ENCODE measurements at places on chromosomes 5 and 9. TPM values are rescaled to one million over a fixed set of nuclear protein-coding genes. Genes with fewer than 3 reads are reported as not detected.

The CDH12 gene
- polyA plus RNA-seq = not detected

DNA sequence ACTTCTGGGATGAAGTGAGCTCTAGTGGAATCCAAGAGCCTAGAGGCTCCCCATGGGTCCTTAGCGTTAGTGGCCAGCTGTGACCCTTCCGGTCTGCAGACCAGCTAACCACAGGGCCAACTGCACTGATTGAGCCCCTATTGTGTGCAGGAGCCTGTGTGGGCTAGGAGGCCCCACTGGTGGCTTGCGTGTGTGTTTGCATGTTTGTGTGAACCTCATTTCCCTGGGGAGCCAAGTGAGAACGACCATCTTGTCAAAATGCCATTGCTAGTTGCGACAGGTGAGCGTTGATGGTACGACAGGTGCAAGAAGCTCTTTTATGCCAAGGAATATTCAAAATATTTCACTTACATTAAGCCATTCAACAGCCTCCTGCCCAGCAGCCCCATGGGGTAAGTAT is 44.1 kb upstream of the ANKRD33B start:
- DNase-seq = no peak

The PCDHA9 gene
- polyA plus RNA-seq = not detected

The SPINK4 gene
- not detected for polyA plus RNA-seq

- no peak for DNase-seq
These were observed 1409.7 kb upstream of the CDH18 start for GRCh38 chr5:21397693-21398092.

- no peak for DNase-seq
These were observed 52.4 kb upstream of the HSPB3 start for GRCh38 chr5:54403121-54403520.

The KIF12 gene
- polyA plus RNA-seq = not detected

GRCh38 chr5:132044207-132044606 is 16.2 kb upstream of the IL3 start:
- no peak for DNase-seq

DNA sequence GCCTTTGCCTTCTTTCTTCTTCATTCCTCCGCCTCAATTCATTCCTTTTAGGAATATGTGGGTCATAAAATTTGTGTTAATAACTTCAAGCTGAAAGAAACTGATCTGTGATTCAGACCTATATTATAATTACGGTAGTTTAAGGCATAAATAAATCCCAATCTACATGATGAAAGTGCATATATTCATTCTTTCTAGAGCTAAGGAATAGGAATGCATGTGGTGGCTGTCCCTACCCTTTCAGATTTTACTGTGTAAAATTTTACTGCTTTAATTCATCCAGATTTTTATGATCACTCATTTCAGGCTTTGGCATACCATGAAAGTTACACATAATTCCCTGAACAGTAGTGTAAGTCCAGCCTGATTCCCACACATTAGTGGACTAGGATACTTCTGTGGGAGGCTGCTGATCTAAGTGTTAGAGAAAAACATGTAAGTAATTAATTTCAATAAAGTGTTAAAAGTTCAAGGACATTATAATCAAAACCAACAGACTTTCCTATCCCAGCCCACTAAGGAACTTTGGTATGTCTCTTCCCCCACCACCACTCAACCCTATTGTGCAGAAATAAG is 83.1 kb downstream of the HINT1 start:
- DNase-seq = no peak

DNA sequence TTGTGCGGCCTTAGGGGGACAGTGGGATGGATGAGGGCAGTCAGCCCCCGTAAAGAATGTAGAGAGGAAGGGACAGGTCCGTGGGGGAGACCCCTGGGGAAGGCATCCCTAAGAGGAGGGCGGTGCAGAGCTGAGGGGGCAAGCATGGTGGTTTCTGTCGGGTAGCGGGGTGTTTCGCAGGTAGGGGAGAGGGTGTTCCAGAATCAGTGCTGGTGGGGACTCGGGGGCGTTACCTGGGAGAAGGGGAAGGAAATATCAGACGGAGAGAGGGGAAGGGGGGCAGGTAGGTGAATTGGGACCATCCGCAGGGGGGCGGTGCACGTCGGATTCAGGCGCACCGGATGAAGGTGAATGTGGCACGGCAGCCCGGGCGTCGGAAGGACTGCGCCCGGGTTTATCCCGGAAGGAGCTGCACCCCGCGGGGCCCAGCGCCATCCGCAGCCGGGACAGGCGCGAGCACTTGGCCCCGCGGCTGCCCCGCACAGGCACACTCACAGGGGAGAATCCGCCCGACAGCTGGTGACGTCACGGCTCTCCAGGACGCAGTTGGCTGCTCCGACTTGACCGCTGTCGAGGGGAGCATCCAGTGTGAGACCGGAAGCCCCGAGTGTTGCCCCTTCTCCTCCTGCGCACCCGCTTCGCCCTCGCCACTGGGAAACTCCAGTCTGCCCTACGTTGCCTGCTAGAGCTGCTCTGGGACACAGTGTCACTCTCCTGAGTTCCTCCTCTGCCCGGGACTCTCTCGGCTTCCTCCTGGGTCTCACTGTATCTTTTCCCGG is 1.3 kb downstream of the CD72 start:
- DNase-seq = peak; percentile 79

The HSPB3 gene
- 8.0 TPM for polyA plus RNA-seq

- no peak for DNase-seq
These were observed 38.5 kb downstream of the TLE1 start for GRCh38 chr9:81650586-81651515.

GRCh38 chr9:134054891-134055811 is 12.7 kb downstream of the BRD3 start:
- DNase-seq = no peak

DNA sequence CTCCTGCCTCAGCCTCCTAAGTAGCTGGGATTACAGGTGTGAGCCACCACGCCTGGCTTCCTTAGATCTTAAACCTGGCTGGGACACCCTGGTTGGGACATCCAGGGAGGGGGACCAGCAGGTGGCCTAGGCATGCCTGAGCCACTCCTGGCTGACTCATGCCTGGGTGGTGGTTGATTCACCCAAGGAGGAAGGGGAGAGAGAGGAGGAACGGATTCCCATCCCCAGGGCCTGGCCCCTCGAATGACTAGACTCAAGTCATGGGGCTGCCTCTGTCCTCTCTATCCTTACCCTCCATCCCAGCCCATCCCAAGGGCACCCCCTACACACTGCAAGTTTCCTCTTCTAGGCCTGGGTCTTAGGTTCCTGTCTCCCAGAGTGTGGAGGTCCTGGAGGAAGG is 12.7 kb downstream of the EEIG1 start:
- peak; percentile 76 for DNase-seq

- peak; percentile 93 for DNase-seq
These were observed 53.4 kb downstream of the GALNT12 start for GRCh38 chr9:98860871-98861293.

The ANKRD55 gene
- polyA plus RNA-seq = not detected

DNA sequence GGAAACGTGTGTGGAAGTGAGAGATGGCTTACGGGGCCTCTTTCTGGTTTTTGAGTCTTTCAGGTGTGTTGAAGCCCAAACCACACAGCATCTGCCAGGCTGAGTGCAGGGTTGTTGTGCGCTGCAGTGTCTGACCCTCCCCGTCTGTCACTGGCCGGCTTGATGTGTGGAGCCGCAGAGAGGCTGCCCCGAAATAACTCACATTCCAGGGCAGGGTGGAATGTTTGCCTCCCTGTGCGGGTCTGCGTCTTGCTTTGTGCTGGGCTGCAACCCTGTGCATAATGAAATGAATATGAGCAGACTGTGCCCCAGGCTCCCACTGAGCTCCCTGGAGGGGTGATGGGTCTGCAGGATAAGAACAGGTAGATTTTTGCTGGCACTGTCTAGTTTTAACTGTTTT is 9.9 kb upstream of the PLEKHG4B start:
- DNase-seq = no peak

The MARVELD2 gene
- polyA plus RNA-seq = 1.7 TPM

GRCh38 chr9:121349009-121349408 is 21.0 kb downstream of the STOM start:
- peak; percentile 69 for DNase-seq

The IFNA16 gene
- polyA plus RNA-seq = not detected

The TSLP gene
- polyA plus RNA-seq = 0.15 TPM

GRCh38 chr5:134552301-134552700 is 26.8 kb downstream of the JADE2 start:
- DNase-seq = peak; percentile 95

DNA sequence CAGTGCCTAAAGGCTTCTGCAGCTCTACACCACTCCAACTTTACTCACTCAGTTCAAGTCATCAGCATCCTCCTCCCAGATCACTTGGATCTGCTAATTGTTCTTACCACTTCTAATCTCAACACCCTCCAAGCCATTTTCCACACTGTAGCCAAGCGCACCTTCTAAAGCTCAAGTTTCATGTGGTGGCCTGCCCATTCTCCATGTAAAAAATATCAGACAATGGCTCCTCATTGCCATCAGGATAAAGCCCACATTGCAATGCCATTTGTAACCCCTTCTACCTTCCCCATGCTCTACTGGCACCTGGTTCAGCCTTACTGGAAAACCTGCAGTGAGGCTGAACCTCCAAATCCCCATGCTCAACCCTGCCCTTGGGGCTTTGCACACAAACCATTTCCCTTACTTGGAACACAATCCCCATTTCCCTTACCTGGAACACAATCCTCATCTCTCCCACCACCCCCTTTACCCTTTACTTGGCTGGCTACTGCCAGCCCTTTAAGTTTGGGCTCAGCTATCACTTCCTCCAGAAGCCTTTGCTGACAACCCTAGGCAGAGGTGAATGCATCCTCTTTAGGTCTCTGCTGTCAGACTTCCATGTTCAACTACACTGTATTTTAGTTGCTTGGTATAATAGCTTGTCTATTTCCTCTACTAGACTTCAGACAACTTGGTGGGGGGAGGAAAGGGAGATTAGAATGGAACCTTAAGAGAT is 220.0 kb downstream of the TSSK1B start:
- no peak for DNase-seq

The APBA1 gene
- 0.93 TPM for polyA plus RNA-seq

GRCh38 chr5:149406203-149406978 is 27.3 kb upstream of the IL17B start:
- DNase-seq = peak; percentile 86

GRCh38 chr5:57937025-57937424 is 454.4 kb upstream of the ACTBL2 start:
- peak; percentile 12 for DNase-seq

The GARIN3 gene
- not detected for polyA plus RNA-seq

DNA sequence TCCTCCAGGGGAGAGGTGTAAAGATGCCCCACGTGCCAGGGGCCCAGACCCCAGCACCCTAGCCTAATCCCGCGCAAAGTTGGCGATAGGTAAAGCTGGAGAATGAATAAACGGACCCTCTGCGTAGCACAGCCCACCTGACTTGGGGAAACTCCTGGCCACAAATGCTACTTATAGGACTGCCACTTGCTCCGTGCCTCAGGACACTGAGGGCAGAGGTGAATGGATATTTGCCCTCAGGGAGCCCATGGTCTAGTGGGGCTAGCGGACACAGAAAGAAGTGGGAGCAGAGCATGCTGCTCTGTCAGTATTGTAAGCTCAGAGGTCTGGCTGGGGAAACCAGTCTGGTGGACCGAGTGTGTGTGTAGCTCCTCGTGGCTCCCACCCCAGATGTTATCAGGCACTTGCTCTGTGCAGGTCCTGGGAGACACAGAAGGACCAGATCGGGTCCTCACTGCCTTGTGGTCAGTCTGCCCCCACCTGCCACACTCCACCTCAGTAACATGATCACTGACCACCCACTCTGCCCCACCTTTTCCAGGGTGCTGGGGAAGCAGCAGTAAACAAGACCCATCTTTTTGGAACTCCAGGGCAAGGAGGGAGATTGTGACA is 841 bp downstream of the GRK6 start:
- DNase-seq = peak; percentile 44

- no peak for DNase-seq
These were observed 1164.3 kb upstream of the DMAC1 start for GRCh38 chr9:8963885-8964284.

DNA sequence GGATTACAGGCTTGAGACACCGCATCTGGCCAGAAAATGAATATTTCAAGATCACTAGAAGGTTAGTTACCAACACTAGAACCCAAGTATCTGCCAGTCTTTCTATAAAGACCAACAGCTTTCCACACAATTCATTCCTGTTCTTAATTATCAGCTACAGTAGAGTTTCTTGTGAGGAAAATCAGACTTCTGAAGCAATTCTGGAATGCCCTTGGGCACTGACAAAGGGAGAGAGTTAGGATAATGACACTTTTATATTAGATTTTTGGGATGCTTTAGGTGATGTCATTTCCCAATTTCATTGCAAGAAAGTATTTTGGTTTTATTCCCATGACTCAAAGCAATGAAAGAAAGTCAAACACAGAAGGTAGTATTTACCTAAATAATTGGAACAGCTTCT is 497.0 kb upstream of the TUSC1 start:
- DNase-seq = peak; percentile 62

The PDLIM4 gene
- 156 TPM for polyA plus RNA-seq

The MTRR gene
- 27.4 TPM for polyA plus RNA-seq

DNA sequence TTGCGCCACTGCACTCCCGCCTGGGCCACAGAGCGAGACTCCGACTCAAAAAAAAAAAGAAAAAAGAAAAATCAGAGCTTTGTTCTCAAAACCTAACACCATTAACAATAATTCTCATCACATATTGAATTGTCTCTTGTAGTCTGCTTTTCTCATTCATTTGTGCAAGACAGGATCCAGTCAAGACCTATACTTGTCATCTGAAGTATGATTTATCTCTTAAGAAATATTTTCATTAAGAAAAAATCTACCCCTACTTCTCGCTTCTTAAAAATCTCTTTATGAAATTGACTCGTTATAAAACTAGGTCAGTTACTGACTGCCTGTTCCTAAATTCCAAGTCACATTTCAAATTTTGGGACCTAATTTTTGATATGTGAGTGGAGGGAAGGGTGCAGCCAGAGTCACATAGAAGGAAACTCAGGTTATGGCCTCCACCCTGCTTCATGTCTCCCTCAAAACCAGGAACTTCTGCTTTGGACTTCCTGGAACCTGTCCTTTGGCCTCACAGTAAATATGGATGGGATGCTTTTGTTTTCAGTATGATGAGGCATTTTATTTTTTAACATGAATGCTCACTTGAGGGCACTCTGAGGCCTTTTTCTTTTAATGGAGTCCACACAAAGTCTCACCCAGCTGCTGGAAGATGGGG is 18.9 kb downstream of the ZNF169 start:
- no peak for DNase-seq

The ACOT12 gene
- polyA plus RNA-seq = not detected

- no peak for DNase-seq
These were observed 461.1 kb downstream of the ACTL7B start for GRCh38 chr9:108394726-108395125.

- DNase-seq = no peak
These were observed 12.2 kb downstream of the KLHL9 start for GRCh38 chr9:21322911-21323461.

The SAPCD2 gene
- polyA plus RNA-seq = 0.86 TPM

GRCh38 chr9:14535161-14535955 is 157.9 kb downstream of the ZDHHC21 start:
- DNase-seq = no peak
